ENCODE measurements at places on chromosomes 7 and 10. TPM values are rescaled to one million over a fixed set of nuclear protein-coding genes. Genes with fewer than 3 reads are reported as not detected.

- DNase-seq: no peak
These were observed 14.6 kb upstream of the INSYN2A start for GRCh38 chr10:127210936-127211466.

DNA sequence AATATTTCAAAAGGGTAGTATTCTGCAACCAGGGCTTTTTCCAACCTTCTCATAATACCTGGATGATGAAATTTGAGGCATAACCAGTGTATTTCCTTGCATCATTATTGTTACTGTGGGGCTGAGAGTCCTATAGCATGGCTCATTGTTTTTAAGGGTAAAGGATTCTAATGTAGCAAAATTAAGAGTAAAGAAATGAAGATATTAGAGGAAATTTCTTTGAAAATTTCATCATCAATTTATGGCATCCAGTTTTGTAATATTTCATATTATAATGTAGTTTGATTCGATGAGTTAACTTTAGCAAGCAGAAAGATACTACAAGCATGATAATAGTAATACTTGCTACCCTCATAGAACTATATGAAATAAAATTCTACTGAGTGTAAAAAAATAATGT is 387.3 kb upstream of the LRGUK start:
- no peak for DNase-seq

GRCh38 chr7:69638674-69639073 is 40.4 kb downstream of the AUTS2 start:
- DNase-seq: no peak

GRCh38 chr10:111989136-111989911 is 194.2 kb downstream of the GPAM start:
- DNase-seq: no peak

DNA sequence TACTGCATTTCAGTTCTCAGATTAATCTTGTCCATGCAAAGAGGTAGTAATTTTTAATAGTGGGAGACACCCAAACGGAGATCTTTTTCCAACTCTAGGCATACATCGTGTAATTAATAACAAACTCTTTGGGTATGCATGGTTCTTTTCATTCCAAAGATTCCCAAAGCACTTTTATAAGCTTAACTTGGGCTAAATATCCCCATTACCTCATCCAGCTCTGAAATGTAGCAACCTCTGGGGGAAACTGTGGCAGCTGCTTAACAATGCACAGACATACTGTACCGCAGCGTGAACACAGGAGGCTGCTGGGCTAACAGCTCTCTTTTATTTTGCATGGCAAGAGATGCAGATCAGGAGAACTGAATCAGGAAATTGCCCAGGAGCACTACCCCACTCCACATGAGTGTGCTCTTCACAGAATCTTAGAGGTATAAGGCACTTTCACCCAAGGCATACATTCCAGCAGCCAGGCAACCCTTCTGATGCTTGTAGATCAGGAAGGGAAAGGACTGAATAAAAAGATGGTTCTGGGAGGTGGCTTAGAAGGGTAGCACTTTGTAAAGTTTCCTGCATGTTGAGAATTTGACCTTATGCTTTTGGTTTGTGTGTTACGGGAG is 114.4 kb upstream of the GLI3 start:
- no peak for DNase-seq

- DNase-seq: no peak
These were observed 35.2 kb downstream of the MCU start for GRCh38 chr10:72727130-72727529.

GRCh38 chr7:85840554-85840953 is 653.7 kb upstream of the SEMA3D start:
- DNase-seq: no peak

DNA sequence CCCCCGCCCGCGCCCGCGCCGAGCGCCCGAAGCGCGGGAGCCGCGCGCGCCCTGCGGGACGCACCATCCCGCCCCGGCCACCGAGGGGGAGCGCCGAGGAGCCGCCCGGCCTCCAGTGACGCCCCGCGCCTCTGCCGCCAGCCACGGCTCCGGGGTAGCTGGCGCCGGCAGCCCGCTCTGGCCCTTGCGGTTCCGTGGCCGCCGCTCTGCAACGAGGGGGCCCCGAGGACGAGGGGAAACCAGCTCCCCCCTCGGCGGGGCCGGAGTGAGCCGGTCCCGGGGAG is at the start of gene PAXIP1:
Gene PAXIP1 (minus strand): TSS at position 33 of the 284 bp plus-strand sequence. CDS start 195 bp downstream, outside the sequence.
- DNase-seq: no peak

GRCh38 chr10:15898046-15898445 is 37.7 kb upstream of the MINDY3 start:
- no peak for DNase-seq

DNA sequence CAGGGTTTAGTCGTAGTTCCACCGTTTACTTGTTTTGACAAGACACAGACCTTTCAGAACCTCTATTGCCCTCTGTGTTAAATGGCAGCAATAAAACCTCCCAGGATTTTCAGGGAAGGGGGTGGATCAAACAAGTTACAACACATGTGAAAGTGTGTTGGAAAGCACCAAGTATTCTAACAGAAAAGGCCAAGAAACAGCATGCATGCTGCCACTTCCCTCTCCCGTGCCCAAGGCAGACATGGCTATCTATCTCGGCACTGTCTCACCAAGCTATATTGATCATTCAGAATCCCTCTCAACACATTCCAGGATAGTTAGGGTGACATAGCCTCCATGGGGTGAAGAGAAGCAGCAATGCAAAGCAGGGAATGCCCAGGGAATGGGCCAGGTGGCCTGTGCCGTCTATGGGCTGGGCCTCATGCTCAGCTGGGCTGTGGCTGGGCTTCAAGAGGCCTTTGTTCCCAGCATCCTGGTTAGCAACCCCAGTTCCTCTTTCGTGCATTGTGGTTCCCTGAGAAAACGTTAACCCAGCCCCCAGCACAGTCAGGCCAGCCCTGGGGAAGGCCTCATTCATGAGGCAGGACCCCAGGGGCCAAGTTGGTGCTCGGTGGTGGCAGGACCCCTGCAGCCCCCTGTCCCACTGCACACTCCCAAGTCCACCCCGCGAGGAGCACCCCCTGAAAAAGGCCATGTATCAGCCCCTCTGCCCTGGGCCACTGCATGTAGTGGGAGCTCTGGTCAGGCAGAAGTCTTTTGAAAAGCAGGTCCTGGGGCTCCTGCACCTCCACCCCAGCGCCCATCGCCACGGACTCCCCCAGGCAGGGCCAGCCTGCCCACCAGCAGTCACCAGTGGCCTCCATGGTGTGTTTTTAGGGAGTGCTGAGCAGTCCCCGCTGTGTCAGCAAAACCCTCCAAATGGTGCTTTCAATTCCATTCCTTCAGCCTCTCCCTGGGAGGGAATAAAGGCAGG is 25.5 kb downstream of the VSIR start:
- no peak for DNase-seq

DNA sequence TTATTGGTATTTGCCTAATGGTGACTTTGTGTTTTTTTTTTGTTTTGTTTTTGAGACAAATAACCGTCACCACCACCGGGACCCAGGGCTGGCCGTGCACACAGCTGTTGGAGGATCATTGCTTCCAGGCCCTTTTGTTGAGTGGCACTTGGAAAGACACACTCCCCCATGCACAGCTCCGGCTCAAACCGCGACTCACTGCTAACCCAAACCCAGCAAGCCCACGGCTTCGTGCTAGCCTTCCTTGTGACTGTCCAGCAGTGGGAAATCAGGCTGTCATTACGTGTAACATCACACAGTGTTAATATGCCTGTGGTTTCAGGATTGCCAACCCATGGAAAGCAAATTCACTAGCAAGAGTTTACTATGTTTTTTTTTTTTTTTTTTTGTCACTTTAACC is 17.4 kb downstream of the BNIP3 start:
- no peak for DNase-seq

DNA sequence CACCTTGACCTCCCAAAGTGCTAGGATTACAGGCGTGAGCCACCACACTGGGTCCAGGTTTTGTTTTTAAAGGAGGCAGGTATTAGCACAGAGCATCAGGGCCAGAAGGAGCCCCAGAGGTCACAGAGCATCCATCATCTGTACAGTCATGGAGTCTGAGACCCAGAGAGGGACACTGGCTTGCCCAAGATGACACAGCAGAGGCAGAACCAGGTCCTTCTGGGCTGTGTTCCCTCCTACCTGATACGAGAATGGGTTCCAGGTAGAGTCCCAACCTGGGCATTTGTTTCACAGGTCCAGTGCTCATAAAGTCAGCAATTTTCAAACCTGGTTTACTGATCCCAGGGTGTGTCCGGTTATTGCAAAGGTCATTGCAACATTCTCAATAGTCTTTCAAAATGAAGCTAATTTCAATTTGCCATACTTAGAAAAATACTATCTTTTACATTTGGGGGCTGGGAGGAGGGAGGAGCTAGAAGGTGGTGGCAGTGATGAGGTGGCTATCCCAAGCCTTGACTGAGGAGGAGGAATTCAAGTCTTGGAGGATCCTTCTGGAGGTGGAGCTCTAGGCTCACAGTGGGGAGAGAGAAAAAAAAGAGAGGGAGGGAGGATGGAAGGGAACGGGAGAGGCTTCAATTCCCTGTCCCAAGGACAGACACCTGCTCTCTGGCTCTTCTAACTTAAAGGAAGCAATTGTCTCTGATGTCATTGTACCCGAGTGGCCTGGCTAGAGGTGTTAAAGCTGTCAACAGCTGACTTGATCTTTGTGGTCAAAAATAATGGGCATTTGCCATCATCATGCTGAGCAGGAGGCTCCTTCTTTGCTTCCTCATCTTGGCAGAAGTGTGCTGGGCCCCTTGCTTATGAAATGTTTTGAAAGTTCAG is 8.1 kb downstream of the MXI1 start:
- DNase-seq: no peak

DNA sequence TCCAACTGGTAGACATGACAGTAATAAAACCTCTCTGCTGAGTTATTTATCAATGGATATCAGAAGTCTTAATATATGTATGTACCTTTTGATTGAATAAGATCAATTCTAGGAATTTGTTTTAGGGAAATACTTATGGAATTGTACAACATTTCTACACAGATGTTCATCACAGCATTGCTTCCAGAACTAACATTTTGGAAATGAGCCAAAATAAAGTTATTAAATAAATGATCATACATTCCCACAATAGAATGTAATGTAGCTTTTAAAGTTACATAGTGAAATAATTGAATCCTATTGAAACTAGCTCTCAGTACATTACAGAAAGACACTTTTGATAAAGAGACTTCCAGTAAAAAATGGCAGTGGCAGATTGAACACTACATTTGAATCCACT is 481.6 kb upstream of the LRRN3 start:
- no peak for DNase-seq

DNA sequence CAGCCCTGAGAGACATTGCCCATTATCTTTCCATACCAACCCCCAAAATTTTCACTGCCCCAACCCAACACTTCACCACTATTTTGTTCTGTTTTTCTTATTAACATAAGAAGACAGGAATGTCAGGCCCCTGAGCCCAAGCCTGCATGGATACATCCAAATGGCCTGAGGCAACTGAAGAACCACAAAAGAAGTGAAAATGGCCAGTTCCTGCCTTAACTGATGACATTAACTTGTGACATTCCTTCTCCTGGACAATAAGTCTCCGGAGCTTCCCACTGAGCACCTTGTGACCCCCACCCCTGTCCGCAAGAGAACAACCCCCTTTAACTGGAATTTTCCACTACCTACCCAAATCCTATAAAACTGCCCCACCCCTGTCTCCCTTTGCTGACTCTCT is 1076.4 kb upstream of the GHITM start:
- no peak for DNase-seq

DNA sequence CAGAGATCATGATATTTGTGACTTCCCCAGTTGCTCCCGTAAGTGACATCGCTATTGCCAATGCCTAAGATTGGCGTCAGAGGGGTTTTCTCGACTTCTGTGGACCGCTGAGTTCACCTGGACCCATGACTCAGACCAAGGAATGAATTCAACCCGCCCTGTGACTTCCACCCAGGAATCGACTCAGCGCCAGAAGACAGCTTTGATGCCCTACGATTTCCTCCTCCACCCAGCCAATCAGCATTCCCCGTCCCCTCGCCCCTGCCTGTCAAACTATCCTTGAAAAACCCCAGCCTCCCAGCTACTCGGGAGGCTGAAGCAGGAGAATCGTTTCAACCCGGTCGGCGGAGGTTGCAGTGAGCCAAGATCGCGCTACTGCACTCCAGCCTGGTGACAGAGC is 58.3 kb downstream of the MICALL2 start:
- no peak for DNase-seq

DNA sequence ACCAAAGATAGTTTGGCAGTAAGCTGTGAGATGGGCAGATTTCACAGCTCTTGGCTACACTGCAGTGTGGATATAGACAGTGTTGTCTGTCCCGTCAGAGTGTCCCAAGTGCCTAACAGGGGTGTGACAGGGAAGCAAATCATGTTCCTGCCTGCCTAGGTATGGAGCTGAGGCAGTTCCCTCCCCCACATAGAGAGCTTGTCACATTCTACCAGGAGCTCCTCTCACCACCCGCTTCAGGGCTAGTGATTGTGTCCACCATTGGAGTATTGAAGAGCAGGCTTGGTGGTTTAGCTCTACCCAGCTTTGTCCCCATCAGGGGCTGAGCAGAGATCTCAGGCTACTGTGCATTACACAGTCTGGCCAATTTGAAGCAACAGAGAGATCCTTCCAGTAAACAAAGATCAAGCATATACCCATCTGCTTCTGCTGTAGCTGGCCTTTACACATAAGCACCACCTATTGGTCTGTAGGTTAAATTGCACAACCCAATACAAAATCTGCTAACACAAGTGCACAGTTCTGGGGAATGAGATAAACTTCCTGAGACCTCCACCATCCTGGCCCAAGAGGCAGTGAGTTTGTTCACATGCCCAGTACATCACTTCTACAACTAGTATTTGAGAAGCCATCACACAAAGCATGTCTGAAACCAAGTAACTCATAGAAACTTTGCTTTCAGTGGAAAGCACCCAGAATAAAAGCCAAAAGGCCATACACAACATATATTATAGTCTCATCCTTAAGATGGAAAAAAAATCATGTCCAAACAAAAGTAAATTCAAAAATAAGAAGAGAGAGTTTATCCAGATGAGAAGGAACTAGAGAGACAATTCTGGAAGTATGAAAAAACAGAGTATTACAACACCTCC is 67.3 kb downstream of the GLCCI1 start:
- DNase-seq: peak; percentile 20

DNA sequence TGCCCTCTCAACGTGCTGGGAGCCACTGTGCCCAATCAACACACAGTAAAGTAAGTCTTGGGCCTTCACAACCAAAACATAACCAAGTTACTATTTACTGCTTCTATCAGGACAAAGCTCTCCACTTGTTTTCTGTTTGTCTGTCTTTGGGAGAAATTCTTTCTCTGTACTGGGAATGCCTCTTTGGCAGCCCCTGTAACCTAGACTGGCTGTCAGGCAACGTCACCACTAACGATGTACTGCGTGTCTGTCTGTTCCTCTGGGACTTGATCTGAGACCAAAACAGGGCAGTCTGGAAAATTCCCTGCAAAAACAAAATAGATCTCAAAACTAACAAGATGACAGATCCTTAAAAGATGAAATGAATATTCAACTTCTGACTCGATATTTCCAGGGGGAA is 113.0 kb downstream of the SMURF1 start:
- no peak for DNase-seq

The ANKRD61 gene
- polyA plus RNA-seq: 0.22 TPM

The SEMA4G gene
- 10.5 TPM for polyA plus RNA-seq

The LGI1 gene
- not detected for polyA plus RNA-seq

The SUN3 gene
- polyA plus RNA-seq: not detected

The DPP6 gene
- polyA plus RNA-seq: not detected

The CABCOCO1 gene
- polyA plus RNA-seq: 0.83 TPM

The CC2D2B gene
- polyA plus RNA-seq: not detected

The MUC12 gene
- 2.8 TPM for polyA plus RNA-seq

The SPDYE17 gene
- not detected for polyA plus RNA-seq
